ENCODE measurements at places on chromosomes 2 and 18. TPM values are rescaled to one million over a fixed set of nuclear protein-coding genes. Genes with fewer than 3 reads are reported as not detected.

DNA sequence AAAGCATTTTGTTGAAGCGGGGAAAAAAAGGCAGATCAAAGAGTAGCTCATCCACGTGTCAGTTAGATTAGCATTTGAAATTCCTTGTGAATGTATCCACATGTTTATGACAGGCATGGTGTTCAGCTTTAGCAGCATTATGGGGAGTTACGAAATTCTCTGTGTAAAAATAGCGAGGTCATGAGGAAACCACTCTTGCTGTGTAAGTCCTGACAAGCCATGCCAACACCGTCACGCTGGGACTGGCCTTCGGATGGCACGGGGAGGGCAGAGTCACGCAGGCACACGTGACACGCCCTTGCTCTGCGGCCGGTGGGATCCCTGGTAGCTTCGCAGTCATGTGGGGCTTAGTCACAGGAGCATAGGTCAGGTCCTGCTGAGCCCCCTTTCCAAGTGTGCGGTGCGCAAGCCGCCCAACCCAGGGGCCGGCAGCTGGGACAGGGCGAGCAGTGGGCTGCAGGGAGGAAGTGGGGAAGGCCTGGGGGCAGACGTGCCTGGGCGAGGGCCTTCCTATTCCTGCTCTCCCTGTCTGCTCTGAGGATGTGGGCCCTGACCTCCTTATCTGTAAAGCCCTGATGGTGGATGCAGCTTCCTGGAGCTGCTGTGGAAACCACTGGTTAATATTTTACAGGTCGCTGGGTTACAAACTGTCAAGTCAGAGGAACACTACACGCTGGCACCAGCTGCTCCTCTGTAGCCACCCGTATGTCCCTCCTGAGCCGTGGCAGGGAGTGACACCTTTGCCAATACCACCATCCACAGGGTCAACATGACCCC is 18.0 kb downstream of the MBP start:
- DNase-seq: no peak
- no peak overlapping the region for H3K27ac ChIP-seq
- H3K36me3 ChIP-seq: no peaks in the 10 kb centered on the region
- no peaks in the 10 kb centered on the region for H3K27me3 ChIP-seq
- H3K4me1 ChIP-seq: no peaks in the 10 kb centered on the region

GRCh38 chr2:45190481-45190942 is 181.3 kb upstream of the SIX2 start:
- DNase-seq: no peak
- no peak overlapping the region for H3K4me3 ChIP-seq
- H3K27ac ChIP-seq: no peak overlapping the region
- no peaks in the 10 kb centered on the region for H3K36me3 ChIP-seq

GRCh38 chr2:186907897-186908296 is 58.9 kb upstream of the ZSWIM2 start:
- no peaks in the 10 kb centered on the region for H3K4me1 ChIP-seq
- DNase-seq: no peak

- H3K4me3 ChIP-seq: no peak overlapping the region
- peaks cover 33% of the 10 kb centered on the region for H3K4me1 ChIP-seq
- H3K27ac ChIP-seq: no peak overlapping the region
Measured at GRCh38 chr2:118250463-118250862, 162.2 kb downstream of the INSIG2 start.

DNA sequence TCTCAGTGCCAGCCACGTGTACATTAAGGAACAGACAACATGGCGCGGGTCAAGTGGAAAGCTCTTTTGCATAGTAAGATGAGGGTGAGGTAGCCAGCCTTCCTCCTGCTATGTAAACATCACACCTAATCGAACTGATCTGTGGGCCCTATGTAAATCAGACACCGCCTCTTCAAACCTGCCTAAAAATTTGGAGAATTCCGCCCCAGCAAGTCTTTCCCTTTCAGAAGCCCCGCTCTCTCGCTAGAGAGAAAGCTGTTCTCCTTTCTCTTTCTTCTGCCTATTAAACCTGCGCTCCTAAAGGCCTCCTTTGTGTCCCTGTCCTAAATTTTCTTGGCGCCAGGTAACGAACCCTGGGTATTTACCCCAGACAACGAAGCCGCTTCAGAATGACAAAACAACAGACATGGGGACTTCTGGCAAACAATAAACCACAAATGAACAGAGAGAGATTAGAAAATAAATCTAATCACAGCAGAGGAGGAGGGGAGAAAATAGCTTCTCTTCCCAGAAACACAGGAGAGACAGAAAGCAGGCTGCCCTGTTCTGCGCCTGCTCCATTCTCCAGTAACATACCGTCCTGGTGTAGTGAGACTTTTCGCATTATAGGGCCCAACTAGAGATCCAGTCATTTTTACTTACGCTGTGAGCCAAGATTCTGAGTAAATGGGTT is 31.9 kb upstream of the CYP1B1 start:
- no peak overlapping the region for H3K4me3 ChIP-seq
- H3K27ac ChIP-seq: no peak overlapping the region
- peaks cover 13% of the 10 kb centered on the region for H3K4me1 ChIP-seq

GRCh38 chr2:48357351-48357750 is 172.6 kb upstream of the STON1 start:
- H3K36me3 ChIP-seq: peaks cover 3% of the 10 kb centered on the region
- no peak overlapping the region for H3K4me3 ChIP-seq
- DNase-seq: no peak
- no peaks in the 10 kb centered on the region for H3K27me3 ChIP-seq
- no peaks in the 10 kb centered on the region for H3K4me1 ChIP-seq
- no peak overlapping the region for H3K27ac ChIP-seq

- H3K36me3 ChIP-seq: no peaks in the 10 kb centered on the region
- peaks cover 31% of the 10 kb centered on the region for H3K4me1 ChIP-seq
- no peak overlapping the region for H3K4me3 ChIP-seq
- H3K27ac ChIP-seq: no peak overlapping the region
- H3K27me3 ChIP-seq: no peaks in the 10 kb centered on the region
Measured at GRCh38 chr2:144239306-144239705, 280.6 kb downstream of the ZEB2 start.

DNA sequence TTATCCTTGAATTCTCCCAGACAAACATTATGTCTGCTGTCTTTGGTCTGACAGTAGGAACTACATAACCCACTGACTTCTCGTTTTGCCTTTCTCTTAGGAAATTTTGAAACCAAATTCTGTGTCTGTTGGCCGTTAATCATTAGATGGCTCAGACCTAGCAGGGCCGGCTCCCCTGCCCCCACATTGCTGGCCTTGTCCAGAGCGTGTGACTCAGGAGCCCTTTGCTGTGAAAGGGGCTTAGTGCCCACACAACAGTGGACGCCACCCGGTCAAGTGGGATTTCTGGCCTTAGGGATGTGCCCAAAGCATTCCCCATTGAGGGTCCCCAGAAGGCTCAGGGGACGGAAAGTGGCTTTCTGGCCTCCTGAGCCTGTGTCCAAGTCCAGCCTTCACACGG is 137.5 kb downstream of the CTIF start:
- H3K27ac ChIP-seq: no peak overlapping the region
- no peak for DNase-seq
- H3K4me1 ChIP-seq: peaks cover 18% of the 10 kb centered on the region
- no peaks in the 10 kb centered on the region for H3K27me3 ChIP-seq
- H3K36me3 ChIP-seq: no peaks in the 10 kb centered on the region
- H3K4me3 ChIP-seq: no peak overlapping the region

- H3K27me3 ChIP-seq: no peaks in the 10 kb centered on the region
- H3K4me1 ChIP-seq: peaks cover 25% of the 10 kb centered on the region
- no peak overlapping the region for H3K4me3 ChIP-seq
- DNase-seq: no peak
Measured at GRCh38 chr2:15133461-15133860, 427.7 kb downstream of the NBAS start.

- H3K4me1 ChIP-seq: no peaks in the 10 kb centered on the region
- no peak overlapping the region for H3K27ac ChIP-seq
- no peaks in the 10 kb centered on the region for H3K36me3 ChIP-seq
- DNase-seq: peak; percentile 75
Measured at GRCh38 chr2:164479460-164479859, 141.8 kb downstream of the GRB14 start.

GRCh38 chr18:34222307-34223163 is 2.2 kb downstream of the NOL4 start:
- H3K36me3 ChIP-seq: no peaks in the 10 kb centered on the region
- peaks cover 75% of the 10 kb centered on the region for H3K27me3 ChIP-seq
- DNase-seq: peak; percentile 73
- no peak overlapping the region for H3K27ac ChIP-seq
- H3K4me3 ChIP-seq: peak overlapping the region; percentile 71

DNA sequence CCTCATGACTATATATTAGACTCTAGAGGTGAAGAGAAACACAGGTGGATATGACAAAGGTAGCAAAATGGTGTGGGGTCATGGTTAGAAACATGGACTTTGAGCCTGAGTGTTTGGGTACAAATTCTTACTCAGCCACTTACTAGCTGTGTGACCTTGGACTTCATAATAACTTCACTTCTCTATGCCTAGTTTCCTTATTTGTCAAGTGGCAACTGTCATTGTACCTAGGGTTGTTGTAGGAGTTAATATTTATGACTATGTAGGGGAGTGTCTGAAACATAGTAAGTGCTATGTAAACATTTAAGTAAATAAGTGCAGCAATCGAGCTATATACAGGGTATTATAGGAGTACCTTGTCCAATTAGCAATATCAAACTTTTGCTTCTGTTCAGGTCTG is 49.7 kb upstream of the RAPH1 start:
- H3K27ac ChIP-seq: no peak overlapping the region
- no peak overlapping the region for H3K4me3 ChIP-seq
- peaks cover 6% of the 10 kb centered on the region for H3K4me1 ChIP-seq
- no peaks in the 10 kb centered on the region for H3K27me3 ChIP-seq
- no peaks in the 10 kb centered on the region for H3K36me3 ChIP-seq

GRCh38 chr18:50192995-50193795 is 1.8 kb downstream of the MYO5B start:
- peak overlapping the region; percentile 80 for H3K4me3 ChIP-seq
- no peak overlapping the region for H3K27ac ChIP-seq
- peaks cover 93% of the 10 kb centered on the region for H3K27me3 ChIP-seq
- DNase-seq: peak; percentile 34
- H3K4me1 ChIP-seq: peaks cover 14% of the 10 kb centered on the region
- H3K36me3 ChIP-seq: no peaks in the 10 kb centered on the region

DNA sequence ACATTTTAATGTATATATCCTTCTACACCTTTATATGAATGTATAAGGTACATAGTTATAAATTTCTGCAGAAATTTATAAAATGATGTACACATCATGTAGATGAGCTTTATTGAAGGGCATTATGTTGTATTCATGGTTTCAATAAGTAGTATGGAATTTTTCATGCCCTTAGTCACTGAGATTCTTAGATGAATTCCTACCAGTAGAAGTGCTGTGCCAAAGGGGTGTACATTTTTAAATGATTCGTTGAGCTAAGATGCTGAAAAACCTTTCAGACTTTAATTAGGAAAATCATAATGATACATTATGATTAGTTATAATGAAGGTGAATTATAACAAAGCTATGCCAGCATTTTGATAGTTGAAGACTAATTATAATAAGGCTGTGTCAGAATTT is 115.2 kb downstream of the ZNF236 start:
- H3K27me3 ChIP-seq: no peaks in the 10 kb centered on the region
- H3K4me3 ChIP-seq: no peak overlapping the region
- no peak overlapping the region for H3K27ac ChIP-seq

- H3K27me3 ChIP-seq: no peaks in the 10 kb centered on the region
- H3K4me1 ChIP-seq: no peaks in the 10 kb centered on the region
- H3K36me3 ChIP-seq: no peaks in the 10 kb centered on the region
- no peak overlapping the region for H3K27ac ChIP-seq
- H3K4me3 ChIP-seq: no peak overlapping the region
Measured at GRCh38 chr18:1916869-1917523, 654.3 kb downstream of the METTL4 start.

DNA sequence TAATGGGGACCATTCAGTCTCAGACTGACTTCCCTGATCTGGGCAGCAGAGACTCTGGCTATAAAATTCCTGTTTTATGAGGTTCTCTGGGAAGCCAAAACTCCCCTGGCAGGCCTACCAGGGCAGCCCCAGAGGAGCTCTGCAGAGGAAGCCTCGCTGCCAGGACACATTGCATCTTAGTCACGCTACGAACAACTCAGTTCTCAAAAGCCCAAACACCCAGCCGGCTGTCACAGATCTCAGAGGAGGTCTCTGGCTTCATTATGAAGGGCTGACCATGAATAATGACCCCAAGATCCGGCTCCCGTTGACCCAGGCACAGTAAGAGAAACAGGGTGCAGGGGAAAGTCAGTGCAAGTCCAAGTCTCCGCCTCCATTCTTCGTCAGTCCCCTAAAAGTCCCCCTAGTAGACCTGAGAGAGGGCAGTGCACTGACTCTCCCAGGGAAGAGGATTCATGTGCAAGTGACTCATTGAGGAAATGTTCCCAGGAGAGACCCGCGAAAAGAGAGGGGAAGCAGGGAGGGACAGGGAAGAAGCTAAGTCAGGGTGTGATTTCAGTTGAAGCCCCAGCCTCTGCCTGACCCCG is 212.3 kb downstream of the CYP26B1 start:
- H3K4me3 ChIP-seq: no peak overlapping the region
- H3K27ac ChIP-seq: no peak overlapping the region
- H3K4me1 ChIP-seq: no peaks in the 10 kb centered on the region
- DNase-seq: no peak
- H3K36me3 ChIP-seq: no peaks in the 10 kb centered on the region

GRCh38 chr2:71629273-71629672 is 175.9 kb downstream of the DYSF start:
- no peaks in the 10 kb centered on the region for H3K27me3 ChIP-seq
- no peak overlapping the region for H3K4me3 ChIP-seq
- no peak overlapping the region for H3K27ac ChIP-seq
- peaks cover 6% of the 10 kb centered on the region for H3K4me1 ChIP-seq
- no peaks in the 10 kb centered on the region for H3K36me3 ChIP-seq

GRCh38 chr2:144237830-144238627 is 281.9 kb downstream of the ZEB2 start:
- peaks cover 40% of the 10 kb centered on the region for H3K4me1 ChIP-seq
- H3K36me3 ChIP-seq: no peaks in the 10 kb centered on the region
- H3K27ac ChIP-seq: no peak overlapping the region
- DNase-seq: no peak
- H3K4me3 ChIP-seq: no peak overlapping the region

- no peaks in the 10 kb centered on the region for H3K27me3 ChIP-seq
- H3K4me3 ChIP-seq: no peak overlapping the region
- H3K4me1 ChIP-seq: peaks cover 19% of the 10 kb centered on the region
- H3K36me3 ChIP-seq: no peaks in the 10 kb centered on the region
Measured at GRCh38 chr2:169510496-169510895, 994 bp downstream of the KLHL41 start.

NTSR2 gene
- not detected for total RNA-seq

ADAM23 gene
- 17.2 TPM for total RNA-seq

ABCG8 gene
- not detected for total RNA-seq

IL37 gene
- total RNA-seq: not detected

FAM237A gene
- total RNA-seq: not detected

SEMA4F gene
- total RNA-seq: 3.5 TPM

UGT1A5 gene
- not detected for total RNA-seq

TRIM54 gene
- not detected for total RNA-seq

ALPP gene
- not detected for total RNA-seq

TMEM169 gene
- 17.9 TPM for total RNA-seq

SERPINB8 gene
- total RNA-seq: 0.34 TPM

Measured in neural progenitor cell (in vitro differentiated cells).